ENCODE measurements at places on chromosomes 1 and 21.

DNA sequence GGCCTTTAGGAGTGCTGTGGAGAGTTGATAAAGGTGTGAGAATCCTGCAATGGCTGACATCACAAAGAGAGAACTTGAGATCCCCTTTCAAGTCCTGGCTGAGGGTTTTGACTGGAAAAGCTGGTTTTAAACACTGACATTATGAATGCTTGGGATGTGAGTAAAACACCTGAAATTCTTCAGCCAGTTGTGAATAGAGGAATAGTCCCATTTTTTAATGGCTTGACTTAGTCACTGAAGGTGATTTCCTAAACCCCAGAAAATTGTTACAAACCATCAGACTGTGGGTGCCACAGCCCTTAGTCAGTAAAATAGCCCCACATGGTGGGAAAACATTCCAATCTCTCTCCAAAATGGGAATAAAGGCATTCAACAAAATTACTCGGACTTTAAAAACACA, 107.7 kb upstream of the LMO4 start:
- no peak for DNase-seq

GRCh38 chr1:168640836-168641235, 64.4 kb downstream of the XCL1 start:
- DNase-seq, result no peak

DNA sequence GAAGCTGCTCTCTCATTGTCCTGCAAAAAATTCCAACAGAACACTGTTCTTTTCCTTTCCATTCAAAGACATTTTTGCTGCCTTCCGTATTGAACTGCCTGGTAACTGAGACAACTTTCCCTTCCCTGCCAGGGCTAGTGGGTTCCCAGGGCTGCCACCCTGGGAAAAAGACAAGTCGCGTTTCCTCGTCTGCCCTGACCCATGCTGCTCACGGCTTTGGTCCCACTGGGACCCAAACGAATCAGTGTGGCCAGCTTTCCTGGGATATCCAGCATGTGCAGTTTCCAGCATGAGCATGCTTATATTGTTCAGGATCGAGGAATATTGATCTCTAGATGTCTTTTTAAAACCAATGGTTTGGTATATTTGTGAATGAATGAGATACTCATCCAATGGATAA, 18.2 kb downstream of the SOX13 start:
- no peak for DNase-seq

DNA sequence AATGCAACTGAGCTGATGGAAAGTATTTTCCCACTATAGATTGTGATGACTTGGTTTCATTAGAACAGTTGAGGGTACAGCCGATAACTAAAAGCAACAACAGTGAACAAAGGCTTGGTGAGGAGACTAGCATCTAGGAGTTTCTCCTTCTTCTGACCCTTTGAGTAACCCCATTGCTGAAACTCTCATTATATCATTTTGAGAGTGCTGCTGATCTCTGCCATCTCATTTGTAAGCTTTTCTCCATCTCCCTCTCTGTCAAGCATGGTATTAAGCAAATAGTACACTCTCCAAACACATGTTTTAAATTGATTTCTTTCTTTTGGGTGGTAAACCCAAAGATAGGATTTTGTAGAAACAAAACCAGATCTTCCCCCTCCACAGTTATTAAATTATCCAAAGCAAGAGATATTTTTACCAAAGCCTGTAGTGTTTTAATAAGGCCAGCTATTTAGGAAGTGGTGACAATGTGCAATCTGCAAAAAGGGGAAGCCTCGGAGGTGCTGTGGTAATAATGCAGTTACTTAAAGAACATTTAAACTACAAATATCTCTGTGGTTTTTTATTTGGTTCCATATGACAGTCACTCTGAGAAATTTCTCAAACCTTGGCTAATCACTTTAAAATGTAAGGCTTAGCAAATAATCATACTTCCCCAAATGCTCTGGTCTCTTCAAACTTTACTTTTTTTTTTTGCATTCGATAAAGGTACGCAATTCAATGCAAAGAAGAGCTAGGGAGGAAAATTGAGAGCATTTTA, 287.5 kb downstream of the HLX start:
- DNase-seq, result no peak

GRCh38 chr1:34054920-34055319, 110.1 kb downstream of the CSMD2 start:
- DNase-seq, result no peak

Measured in stimulated activated effector memory CD8-positive, alpha-beta T cell treated with anti-CD3 and anti-CD28 coated beads, Interleukin-12 subunit alpha, Interleukin-12 subunit beta, amount 100 ng/mL, for 72 hours (primary cell).